ENCODE measurements at places on chromosomes 3 and 15.

GRCh38 chr3:127630811-127631714, 2.1 kb downstream of the PODXL2 start:
- no peak for DNase-seq

DNA sequence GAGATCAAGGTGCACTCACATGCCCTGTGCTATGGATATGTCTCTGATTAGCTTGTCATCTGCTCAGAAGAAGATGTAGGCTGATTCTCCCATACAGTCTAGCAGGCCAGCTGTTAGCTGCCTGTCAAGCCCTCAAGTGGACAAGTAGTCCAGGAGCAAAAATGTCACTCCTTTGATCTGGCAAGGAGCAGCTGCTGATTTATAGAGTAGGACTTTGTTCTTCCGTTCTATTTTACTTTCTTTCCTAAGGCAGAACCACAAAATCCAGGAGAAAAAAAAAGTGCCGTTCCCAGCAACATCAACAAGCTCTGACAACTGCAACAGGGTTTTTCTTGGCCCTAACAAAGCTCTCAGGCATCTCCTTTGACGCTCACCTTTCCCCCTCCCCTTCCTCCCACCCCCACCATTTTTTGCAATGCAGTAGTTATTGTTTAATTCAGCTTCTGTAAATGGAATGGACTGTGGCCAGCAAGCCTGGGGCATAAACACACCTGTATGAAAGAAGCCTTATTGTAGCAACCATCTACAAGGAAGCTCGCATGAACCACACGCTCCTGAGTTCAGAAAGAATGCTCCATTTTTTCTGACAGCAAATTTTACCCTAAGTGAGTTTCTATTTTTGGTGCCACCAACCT, 196.3 kb downstream of the MEIS2 start:
- DNase-seq: no peak

- DNase-seq: no peak
These were observed 180.3 kb upstream of the ROBO2 start for GRCh38 chr3:76859596-76859995.

GRCh38 chr3:50272911-50273688, 4.2 kb downstream of the SEMA3B start:
- peak; percentile 75 for DNase-seq

- no peak for DNase-seq
These were observed 575.1 kb downstream of the FOXP1 start for GRCh38 chr3:71008350-71008935.

DNA sequence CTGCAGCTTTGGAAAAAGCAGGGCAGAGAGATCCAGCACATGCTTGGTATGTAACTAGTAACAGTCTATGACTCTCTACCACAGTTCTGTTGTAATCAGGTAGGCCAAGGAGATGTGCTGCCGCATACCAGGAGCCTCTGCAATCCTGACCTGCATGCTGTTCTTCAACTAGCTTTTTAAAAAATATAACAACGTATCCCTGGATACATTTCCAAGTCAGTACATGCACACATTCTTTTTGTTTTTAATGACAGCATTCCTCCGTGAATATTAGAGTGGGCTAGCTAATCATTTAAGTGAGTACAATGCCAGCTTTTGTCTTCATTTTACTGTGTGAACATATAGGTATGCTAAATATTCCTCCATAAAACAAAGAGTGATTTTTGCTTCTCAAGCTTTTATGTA, 437.8 kb downstream of the RBMS3 start:
- no peak for DNase-seq

DNA sequence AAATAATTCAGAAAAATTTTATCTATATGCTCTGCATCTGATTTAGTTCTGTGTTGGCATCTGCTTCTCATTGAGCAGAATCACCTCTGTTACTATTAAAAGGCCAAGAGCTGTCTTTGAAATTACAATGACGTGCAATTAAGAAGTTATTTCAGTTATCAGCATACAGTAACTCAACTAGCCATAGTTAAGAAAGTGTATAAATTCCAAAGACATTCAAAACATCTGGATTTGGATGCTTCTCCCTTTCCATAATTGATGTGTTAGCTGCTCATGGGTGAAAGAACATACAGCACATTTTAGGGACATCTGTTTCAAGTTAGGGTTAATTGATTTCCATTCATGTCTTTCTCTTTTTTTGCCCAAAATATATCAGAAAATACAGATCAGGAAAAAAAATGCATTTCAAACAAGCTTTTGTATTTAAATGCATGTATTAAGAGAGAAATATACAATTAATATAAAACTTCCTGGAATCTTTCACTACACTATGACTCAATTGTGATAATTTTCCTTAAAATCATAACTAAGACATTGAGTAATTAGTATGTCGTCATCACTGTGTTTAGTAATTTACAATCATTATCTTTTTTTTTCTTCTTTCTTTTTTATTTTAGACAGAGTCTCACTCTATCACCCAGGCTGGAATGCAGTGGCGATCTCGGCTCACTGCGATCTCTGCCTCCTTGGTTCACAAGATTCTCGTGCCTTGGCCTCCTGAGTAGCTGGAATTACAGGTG, 82.7 kb upstream of the MBNL1 start:
- DNase-seq: no peak

GRCh38 chr15:92068121-92068520, 214.6 kb downstream of the SLCO3A1 start:
- DNase-seq: no peak

GRCh38 chr3:133375403-133375745, 24.5 kb upstream of the BFSP2 start:
- DNase-seq: no peak

- DNase-seq: no peak
These were observed 23.7 kb upstream of the STRIT1 start for GRCh38 chr3:155317211-155317610.

- DNase-seq: no peak
These were observed 86.0 kb upstream of the MFGE8 start for GRCh38 chr15:88998980-88999713.

GRCh38 chr3:123781571-123782275, 102.4 kb downstream of the MYLK start:
- DNase-seq: no peak

DNA sequence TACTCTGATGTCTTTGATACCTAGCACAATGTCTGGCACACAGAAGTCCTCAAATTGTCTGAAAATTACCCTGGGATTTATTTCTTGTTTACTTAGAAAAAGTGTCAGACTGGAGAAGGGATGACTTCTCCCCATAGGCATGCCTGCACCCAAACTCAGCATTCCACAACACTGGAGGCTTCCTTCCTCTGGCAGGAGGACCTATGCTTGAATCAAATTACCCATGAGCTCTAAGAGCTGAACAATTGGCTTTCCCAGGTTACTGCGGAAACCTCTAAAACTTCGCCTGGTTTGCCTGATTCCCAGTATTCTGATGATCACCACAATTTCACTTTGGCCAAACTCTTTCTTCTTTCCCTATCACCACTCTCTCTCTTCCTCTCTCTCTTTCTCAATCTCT, 217.4 kb downstream of the DIPK2A start:
- no peak for DNase-seq

DNA sequence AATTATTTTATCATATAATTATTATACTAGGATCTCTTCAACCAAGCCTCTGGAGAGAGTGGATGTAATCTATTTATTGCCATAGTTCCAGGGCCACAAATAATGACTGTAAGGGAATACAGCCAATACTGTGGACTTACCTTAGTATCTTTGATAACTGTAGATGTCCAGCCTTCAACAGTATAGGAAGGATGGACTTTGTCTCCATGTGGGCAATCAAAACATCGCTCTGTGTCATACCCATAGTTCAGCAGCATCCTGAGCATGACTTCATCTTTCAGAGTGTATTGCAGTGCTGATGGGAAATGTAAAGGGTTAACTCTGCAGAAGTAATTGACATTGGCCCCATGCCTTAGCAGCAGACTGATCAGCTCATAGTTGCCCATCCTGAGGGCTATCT, 14.2 kb downstream of the ASB14 start:
- DNase-seq: no peak

DNA sequence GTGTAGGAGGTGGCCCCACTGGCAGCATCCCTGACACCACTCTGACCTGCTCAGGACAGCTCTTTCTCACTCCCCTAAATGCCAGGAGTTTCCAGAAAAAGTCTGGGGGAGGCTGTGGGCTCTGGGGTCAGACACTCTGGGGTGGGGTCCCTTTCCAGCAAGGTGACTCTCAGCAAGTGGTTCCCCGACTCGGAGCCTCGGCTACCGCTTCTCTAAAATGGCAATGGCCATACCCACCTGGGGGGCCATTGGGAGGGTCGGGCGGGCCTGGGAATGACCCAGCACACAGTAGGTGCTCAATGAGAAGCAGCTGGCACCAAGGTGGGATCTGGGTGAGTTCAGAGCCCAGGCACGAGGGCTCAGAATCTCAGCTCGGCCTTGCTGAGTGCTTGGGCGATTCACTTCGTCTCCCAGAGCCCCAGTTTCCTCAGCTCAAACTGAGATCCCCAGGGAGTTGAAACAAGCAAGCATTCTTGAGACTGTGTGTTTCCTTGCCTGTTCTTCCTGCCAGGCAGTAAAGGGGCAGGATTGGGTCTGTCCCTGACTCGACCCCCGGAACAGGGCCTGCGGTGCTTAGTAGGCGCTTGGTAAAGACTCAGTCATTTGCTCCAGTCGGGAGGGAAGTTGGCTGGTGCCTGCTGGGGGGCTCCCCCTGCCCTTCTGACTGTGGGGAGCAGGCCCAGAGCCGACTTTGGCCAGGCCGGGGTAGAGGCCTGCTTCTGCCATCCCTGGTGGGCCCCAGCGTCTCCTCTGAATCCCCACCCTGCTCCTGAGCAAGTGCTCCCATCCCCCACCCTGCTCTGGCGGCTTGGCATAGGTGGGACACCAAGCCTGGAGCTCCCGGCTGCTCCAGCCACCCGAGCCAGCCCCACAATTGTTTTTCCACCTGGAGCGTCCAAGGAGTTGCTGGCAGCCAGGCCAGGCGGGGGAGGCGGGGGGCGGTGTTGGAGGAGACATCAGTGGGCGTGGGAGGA, 32.9 kb upstream of the FBLN2 start:
- DNase-seq: no peak

DNA sequence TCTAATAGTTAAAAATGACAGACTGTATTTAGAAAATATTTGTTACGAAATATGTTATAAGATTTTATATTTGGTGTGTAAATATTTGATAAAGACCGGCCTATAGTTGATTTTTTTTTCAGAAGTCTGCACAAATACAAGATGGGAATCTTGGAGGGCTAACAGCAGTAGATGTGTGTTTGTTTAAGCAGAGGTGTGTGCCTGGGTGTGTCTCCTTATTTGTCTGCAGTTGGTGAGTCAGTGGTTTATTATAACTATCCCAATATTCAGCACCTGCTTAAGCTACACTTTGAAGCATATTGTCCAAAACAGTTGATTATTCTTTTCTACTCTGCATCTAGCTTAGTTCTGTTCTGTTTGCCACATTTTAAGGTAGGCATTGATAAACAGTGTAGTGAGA, 12.4 kb downstream of the GLCE start:
- DNase-seq: no peak

DNA sequence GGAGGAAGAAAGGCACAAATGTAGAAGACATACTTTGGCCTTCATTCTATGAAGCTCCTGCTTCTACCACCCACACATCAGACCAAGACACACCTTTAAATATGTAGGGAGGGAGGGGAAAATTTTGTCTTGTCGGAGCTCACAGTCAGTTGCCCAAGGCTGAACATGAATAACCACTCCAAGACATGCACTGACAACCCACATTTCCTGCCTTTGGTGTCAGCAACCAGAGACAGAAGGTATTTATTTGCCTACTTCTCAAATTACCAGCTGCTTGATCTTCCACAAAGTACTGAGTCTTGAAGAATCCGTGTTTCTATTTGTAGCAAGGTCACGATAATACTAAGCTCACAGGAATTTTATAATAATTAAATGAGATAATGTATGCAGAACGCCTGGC, 169.7 kb downstream of the KCNMB2 start:
- no peak for DNase-seq

DNA sequence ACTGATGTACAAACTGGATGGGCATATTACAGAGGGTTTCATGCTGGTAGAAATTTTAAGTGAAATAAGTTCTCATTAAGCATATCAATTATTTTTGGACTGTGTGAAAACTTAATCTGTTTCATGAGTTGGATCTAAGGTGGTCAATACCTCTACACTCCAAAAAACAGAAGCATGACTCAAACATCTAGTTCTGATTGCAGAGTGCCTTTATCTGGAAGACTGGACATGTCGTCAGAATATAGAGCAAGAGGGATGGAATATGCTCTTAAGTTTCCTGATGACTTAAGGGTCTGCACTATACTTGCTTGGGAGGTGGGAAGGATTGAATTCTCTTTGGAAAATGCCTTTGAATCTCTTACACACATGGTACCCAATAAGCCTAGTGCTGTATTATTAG, 138.3 kb downstream of the LPP start:
- no peak for DNase-seq

- DNase-seq: no peak
These were observed 157.8 kb downstream of the TIGIT start for GRCh38 chr3:114451561-114452018.

GRCh38 chr3:15313461-15313860, 18.9 kb downstream of the SH3BP5 start:
- DNase-seq: no peak

DNA sequence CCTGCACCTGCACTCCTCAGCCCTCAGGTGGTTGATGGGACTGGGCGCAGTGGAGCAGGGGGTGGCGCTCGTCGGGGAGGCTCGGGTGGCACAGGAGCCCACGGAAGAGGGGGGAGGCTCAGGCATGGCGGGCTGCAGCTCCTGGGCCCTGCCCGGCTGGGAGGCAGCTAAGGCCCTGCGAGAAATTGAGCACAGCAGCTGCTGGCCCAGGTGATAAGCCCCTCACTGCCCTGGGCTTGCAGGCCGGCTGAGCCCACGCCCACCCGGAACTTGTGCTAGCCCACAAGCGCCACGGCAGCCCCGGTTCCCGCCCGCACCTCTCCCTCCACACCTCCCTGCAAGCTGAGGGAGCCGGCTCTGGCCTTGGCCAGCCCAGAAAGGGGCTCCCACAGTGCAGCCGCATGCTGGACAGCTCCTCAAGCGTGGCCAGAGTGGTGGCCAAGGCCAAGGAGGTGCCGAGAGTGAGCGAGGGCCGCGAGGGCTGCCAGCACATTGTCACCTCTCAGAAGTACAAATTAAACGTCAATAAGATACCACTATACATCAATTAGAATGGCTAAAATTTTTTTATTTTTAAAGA, 5.1 kb upstream of the VHL start:
- no peak for DNase-seq

DNA sequence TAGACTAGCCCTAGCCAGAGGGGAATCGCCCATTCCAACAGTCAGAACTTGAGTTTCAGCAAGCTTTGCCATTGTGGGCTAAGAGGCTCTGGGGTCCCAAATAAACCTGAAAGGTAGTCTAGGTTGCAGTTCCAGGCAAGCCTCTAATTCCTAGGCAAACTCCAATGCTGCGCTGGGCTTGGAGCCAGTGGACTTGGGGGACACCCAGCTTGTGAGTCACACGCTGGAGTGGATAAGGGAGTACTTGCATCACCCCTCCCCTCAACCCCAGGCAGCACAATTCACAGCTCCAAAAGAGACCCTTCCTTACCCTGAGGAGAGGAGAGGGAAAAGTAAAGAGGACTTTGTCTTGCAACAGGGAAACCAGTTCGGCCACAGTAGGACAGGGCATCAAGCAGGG, 105.2 kb upstream of the DPPA4 start:
- no peak for DNase-seq

- DNase-seq: no peak
These were observed 61.3 kb downstream of the UACA start for GRCh38 chr15:70701891-70702568.

All from stimulated activated CD8-positive, alpha-beta memory T cell treated with anti-CD3 and anti-CD28 coated beads, Interleukin-7, amount 100 ng/mL, for 48 hours (primary cell).